Urinary bladder (tissue), 4 donors: ENCODE measurements at places on chromosomes 1 and 21. TPM values are rescaled to one million over a fixed set of nuclear protein-coding genes. Genes with fewer than 3 reads are reported as not detected.

The FNDC10 gene
- 2.2 TPM for polyA plus RNA-seq

The PODN gene
- polyA plus RNA-seq, result 224 TPM

The IVL gene
- polyA plus RNA-seq, result 9.5 TPM

The RHD gene
- not detected for polyA plus RNA-seq

The DOP1B gene
- polyA plus RNA-seq, result 5.4 TPM

The ZNF593OS gene
- polyA plus RNA-seq, result 0.18 TPM

The GLIS1 gene
- polyA plus RNA-seq, result 2.0 TPM

The CFAP141 gene
- not detected for polyA plus RNA-seq

The MCOLN3 gene
- 0.67 TPM for polyA plus RNA-seq

The SZRD1 gene
- polyA plus RNA-seq, result 115 TPM

The PPP1R8 gene
- polyA plus RNA-seq, result 46.3 TPM

The TESK2 gene
- 5.7 TPM for polyA plus RNA-seq

The WDR64 gene
- 0.04 TPM for polyA plus RNA-seq

The IL19 gene
- polyA plus RNA-seq, result not detected

The SYT11 gene
- 21.1 TPM for polyA plus RNA-seq

The CR2 gene
- 0.04 TPM for polyA plus RNA-seq

The CD1B gene
- polyA plus RNA-seq, result 0.09 TPM

The HES5 gene
- polyA plus RNA-seq, result 0.42 TPM

The FNDC5 gene
- polyA plus RNA-seq, result 1.5 TPM

The COL6A2 gene
- polyA plus RNA-seq, result 1,471 TPM

The PTP4A2 gene
- polyA plus RNA-seq, result 118 TPM

The AADACL3 gene
- not detected for polyA plus RNA-seq

The DMAP1 gene
- 33.7 TPM for polyA plus RNA-seq

The MATN1 gene
- polyA plus RNA-seq, result 0.24 TPM

The MROH7 gene
- 3.0 TPM for polyA plus RNA-seq

The ERO1B gene
- polyA plus RNA-seq, result 5.7 TPM

The KRTAP19-3 gene
- polyA plus RNA-seq, result not detected

The LCE2A gene
- polyA plus RNA-seq, result not detected

The MPZ gene
- polyA plus RNA-seq, result 10.2 TPM

The KRTAP25-1 gene
- not detected for polyA plus RNA-seq

The PTGFR gene
- polyA plus RNA-seq, result 9.2 TPM

The OR10Z1 gene
- not detected for polyA plus RNA-seq

The AUNIP gene
- 0.11 TPM for polyA plus RNA-seq

The PRAMEF12 gene
- polyA plus RNA-seq, result not detected

The OR2T8 gene
- not detected for polyA plus RNA-seq

The LRRC40 gene
- polyA plus RNA-seq, result 9.8 TPM

The KIF2C gene
- polyA plus RNA-seq, result 2.6 TPM

The RPL22 gene
- polyA plus RNA-seq, result 509 TPM

The PRR9 gene
- polyA plus RNA-seq, result not detected

The SYT2 gene
- 0.01 TPM for polyA plus RNA-seq

The CYP2J2 gene
- polyA plus RNA-seq, result 4.1 TPM

The GNG12 gene
- 79.4 TPM for polyA plus RNA-seq

The ACOT11 gene
- polyA plus RNA-seq, result 5.9 TPM

The CYP4A11 gene
- polyA plus RNA-seq, result 0.14 TPM

The ADAM30 gene
- polyA plus RNA-seq, result not detected

The CDCA8 gene
- 1.3 TPM for polyA plus RNA-seq

The AQP10 gene
- 0.05 TPM for polyA plus RNA-seq

The SLC9C2 gene
- not detected for polyA plus RNA-seq

The LRRC3 gene
- polyA plus RNA-seq, result 4.1 TPM
